Endothelial cell (in vitro differentiated cells): ENCODE measurements at places on chromosomes 1 and 21. TPM values are rescaled to one million over a fixed set of nuclear protein-coding genes. Genes with fewer than 3 reads are reported as not detected.

- no peak for DNase-seq
These were observed 7.3 kb upstream of the CAMK2N1 start for GRCh38 chr1:20493309-20493708.

- DNase-seq = no peak
These were observed 7.1 kb downstream of the LGR6 start for GRCh38 chr1:202200669-202201068.

DNA sequence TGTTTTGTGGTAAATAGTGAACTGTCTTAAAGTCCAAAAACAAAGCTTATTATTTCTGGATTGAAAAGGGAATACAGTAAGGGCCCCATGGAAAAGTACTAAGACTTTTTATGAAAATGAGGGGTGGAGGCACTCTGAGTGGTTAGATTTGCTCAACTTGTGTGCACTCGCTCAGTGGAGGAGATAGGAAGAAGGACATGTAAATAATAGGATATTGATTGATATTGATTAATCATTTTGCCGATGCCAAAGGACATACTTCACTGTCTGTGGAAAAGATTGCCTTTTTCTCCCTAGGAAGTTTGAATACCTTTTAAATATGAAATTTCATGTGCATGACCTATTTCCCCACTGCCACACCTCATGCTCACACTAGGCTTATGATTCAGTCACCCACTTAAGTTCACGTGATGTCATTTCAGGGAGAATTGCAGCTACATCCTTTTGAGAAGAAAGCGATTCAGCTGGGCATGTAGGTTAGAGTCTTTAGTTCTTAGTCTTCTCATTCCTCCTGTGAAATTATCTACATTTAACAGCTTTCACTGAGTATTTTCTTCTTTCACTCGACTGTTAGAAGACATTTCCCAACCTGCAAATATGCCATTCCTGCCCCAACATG lies 5.0 kb downstream of the MTR start:
- no peak for DNase-seq

GRCh38 chr1:57894315-57894714 lies 470.5 kb upstream of the DAB1 start:
- no peak for DNase-seq

DNA sequence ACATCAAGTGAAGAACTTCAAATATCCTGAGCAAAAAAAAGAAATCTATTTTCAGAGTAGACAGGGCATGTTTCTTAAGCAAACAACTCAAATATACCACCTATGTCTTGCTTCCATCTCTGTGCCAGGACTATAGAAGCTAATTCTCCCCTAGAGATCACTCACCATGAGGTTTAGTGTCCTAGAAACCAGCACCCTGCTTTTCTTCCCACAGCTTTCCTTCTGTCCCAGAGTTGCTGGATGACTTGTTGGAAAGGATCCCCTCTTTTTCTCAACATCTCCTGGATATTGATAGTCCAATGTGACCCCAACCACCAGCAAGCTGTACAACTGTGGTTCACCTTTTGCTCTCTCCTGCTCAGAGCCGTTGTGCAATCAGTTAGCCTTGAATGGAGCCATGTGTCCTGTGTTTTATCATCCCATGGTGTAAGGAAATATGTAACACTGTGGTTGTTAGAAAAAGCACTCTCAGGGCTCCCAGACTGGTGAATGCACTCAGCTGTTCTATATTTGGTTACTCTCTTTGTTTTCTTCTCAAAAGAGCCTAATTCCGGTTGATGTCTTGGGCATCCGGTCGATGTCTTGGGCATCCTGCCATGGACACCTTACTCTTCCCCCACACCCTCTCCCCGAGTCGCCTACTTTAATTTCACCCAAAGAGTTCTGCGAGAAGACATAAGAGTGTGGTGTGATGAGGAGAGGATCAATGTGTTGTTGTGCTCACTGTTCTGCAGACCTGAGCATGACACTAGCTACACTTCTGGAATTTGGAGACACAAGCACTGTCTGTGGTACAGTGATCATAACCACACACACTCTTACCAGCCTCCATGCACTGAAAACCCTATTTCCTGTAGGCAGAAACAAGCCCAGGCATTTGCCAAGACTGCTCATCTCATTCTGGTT lies 1.7 kb downstream of the TNFSF4 start:
- DNase-seq = no peak

Gene RGS4
- 15.2 TPM for total RNA-seq

Gene IL19
- total RNA-seq = not detected
